Stimulated activated naive B cell treated with anti-CD40 and anti-IgM and Interleukin-4, amounts not matched to agents 10 μg/mL and 1 μg/mL and 100 μg/mL, for 72 hours (primary cell): ENCODE measurements at places on chromosomes 6 and 20.
A peak's percentile ranks its signal among the peaks of the same experiment; 100 is the strongest.

DNA sequence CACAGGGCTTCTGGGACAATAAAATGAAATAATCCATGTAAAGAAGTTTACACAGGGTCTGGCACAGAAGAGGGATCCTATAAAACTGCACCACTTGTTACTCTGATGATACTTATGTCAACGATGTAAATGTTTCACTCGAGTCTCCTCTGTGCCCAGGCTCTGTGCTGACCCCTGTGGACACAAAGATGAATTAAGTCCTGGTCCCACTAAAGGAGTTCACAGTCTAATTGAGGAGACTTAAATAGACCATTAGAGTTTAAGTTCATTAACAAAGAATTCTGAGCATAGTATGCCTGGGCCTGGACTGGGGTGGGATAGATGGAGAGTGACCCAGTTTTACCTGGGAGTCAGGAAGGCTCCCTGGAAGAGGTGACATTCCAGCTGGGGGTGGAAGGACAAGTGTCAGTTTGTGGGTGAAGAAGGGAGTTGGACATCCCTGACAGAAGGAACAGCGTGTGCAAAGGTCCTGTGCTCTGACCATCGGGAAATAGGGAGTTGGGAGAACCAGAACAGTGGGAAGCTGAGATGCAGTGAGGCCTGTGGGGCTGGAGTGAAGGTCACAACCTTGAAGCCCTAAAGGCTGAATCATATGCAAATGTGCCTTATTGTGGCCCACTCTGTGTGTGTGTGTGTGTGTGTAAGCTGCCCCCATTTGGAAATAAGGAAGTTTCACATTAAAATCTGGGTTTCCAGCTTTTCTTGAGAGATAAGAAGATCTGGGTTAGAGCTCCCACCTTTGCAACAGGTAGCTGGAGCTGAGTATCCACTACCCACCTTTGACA, 1.1 kb downstream of the OCSTAMP start:
- DNase-seq, result no peak

DNA sequence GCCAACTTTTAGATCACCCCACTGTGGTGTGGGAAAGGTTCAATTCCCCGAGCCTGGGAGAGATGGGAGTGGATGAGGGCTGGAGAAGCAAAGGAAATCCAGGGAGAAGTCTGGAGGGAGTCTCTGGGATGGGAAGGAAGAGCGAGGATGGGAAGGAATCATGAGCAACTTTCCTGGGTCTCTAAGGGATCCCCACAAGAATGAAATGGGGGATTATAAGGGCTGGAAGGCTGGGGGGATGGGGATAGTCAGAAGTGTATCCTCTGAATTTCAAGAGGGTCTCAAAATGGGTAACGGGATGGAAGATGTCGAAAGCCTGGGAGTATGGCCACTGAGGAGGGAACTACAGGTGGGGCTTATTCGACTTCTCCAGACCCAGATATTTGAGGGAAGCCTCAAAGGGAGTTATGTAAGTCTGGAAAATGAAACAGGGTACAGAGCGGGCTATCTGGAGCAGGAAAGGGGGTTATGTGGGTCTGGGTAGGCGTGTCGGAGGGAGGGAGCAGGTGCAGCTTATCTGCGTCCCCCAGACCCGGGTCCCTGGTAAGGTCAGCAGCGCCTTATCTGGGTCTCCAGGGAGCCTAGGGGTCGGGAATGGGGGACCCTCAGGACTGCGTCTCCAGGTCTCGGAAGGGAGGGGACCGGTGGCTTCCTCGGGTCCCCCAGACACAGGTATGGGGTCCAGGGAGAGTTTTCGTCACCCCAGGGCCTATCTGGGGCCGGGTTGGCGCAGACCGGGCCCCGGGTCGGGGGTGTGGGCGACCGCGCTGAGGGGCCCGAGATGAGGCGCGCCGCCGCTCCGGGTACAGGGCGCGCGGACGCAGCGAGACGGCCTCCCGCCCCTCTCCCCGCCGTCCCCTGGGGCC, 550 bp downstream of the PLAGL2 start:
- no peak for DNase-seq

DNA sequence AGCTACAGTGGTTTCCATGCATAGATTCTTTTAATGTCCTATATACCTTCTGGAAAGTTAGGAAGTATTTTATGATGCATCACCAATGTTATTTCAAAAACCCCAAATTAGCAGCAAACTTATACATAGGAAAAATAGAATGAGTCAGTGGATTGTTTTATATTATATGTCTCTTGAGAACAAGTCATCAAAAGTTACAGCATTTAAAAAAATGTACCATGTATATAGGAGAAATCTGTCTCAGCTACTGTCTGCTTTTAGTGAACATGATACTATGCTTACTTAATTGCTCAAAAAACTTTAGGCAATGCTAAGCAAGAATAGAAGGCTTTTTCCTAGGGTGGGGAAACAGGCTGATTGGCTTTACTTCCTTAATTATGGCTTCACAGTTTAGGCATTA, 365.3 kb downstream of the SAMD5 start:
- DNase-seq, result no peak

GRCh38 chr6:87139236-87139635, 16.1 kb upstream of the ZNF292 start:
- peak; percentile 17 for DNase-seq

GRCh38 chr6:159941286-159942113, 27.4 kb upstream of the IGF2R start:
- peak; percentile 31 for DNase-seq

GRCh38 chr6:42783177-42783875, 1.5 kb downstream of the BICRAL start:
- DNase-seq, result peak; percentile 57

GRCh38 chr6:136921381-136921935, 643 bp upstream of the SLC35D3 start:
- DNase-seq, result no peak

DNA sequence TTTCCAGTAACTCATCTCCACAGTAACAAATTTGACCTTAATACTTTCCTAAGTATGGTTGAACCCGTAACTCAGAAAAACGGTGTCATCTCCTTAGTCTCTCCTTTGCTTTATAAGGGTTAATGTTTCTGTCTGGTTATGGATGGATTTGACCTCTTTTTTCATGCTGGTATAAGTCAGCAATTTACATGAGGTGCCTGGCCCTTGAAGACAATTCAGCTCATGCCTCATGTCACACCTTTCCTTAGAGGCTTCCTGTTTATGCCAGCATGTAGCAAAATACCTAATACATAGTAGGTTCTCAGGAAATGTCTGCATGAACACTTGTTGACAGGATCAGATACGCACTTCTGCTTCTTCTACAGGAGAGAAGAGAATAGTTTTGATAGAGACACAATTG, 37.7 kb upstream of the C20orf144 start:
- no peak for DNase-seq

GRCh38 chr20:56004007-56004406, 1.3 kb downstream of the CBLN4 start:
- DNase-seq, result no peak

DNA sequence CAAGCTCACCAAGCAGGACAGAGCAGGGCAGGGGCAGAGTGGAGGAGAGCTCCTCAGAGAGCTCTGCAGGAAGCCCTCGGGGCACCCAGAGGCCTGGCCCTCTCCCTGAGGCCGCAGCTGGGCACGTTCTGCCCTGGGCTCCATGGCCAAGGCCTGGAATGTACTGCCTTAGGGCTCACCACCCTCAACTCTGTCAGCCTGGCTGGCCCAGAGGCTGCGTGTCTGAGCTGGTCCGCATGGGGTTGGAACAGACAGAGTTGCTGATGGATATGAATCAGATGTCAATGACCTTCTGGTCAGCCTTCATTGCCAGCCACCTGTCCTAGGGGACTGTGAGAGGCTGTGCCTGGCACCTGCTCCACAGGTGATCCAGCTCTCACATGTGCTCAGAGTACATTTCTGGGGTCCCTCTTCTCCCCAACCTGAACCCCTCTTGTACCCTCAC, 33.2 kb upstream of the PCMTD2 start:
- no peak for DNase-seq

- DNase-seq, result no peak
Measured at GRCh38 chr20:15682690-15683089, 890.6 kb downstream of the KIF16B start.

- DNase-seq, result no peak
Measured at GRCh38 chr6:22145823-22146677, 150.8 kb downstream of the PRL start.

- no peak for DNase-seq
Measured at GRCh38 chr6:64084185-64084663, 448.6 kb downstream of the PHF3 start.

GRCh38 chr6:95551678-95552324, 25.5 kb upstream of the MANEA start:
- no peak for DNase-seq

DNA sequence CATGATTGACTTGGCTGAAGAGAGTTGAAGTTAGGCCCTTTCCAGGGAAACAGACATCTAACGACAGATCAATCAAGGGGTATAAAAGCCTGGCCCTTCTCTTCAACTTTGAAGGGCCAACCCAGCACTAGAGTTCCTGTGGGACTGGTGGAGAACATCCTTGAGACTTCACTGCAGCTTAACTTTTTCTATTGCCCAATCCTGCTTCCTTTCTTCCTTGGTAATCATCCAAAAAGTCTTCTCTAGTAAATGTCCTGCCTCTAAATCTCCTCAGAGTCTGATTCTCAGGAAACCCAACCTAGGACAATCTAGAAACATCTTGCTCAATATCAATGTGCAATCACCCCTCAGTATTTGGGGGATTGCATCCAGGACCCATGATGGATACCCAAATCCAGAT, 1.9 kb downstream of the MKKS start:
- DNase-seq, result no peak

DNA sequence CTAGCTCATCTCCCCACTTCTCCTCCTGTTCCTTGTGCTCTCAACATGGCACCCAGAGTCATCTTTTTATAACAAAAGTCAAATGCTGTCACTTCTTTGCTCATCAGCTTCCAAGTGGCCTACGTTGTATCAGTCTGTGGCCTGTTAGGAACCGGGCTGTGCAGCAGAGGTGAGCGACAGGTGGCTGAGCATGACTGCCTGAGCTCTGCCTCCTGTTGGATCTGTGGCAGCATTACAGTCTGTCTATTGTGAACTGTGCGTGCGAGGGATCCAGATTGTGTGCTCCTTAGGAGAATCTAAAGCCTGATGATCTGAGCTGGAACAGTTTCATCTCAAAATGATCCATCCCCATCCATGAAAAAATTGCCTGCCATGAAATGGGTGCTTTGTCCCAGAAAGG, 129.6 kb downstream of the FNDC1 start:
- DNase-seq, result no peak

DNA sequence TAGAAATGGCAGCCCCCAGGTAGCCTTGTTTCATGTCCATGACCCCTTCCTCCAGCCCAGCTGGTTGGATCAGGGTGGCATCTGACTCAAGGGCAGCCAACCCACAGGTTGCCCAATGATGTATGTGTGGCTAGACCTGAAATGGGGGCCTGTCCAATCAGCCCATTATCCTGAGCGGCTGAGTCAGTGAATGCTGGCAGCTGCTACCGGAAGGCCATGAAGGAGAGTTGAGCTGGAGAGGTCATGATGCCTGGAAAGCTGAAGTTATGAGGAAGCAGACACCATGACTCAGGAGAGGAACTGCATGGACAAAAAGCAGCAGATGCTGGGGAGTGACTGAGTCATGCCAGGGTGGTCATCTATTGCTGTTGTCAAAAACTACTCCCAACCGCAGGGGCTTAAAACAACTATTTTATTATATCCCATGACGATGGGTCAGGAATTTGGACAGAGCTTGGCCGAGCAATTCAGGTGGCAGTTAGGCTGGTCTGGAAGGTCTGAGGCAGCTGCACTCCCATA, 67.3 kb downstream of the MDGA1 start:
- DNase-seq, result no peak

GRCh38 chr6:84462698-84463097, 235.3 kb upstream of the CEP162 start:
- DNase-seq, result no peak

GRCh38 chr6:160789263-160790027, 87.4 kb downstream of the PLG start:
- no peak for DNase-seq

DNA sequence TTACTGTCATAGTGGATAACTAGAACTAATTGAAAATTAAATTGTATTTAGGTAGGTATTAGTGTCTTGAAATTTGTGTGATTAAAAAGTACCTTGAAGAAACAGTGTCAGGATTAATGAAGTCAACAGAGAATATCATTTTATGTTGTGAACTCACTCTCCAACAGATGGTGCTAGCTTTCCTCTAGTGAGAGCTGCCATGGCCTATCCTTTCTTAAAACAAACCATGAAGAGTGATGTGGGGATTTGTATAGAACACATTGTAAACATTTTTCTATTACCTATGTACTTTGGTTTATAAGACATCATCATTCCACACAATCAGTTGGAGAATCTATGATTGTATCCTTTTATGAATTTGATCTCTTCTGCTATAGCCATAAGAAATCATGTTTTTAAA, 4.8 kb upstream of the SRSF12 start:
- DNase-seq, result no peak

GRCh38 chr6:69881322-69882151, 15.2 kb downstream of the COL19A1 start:
- peak; percentile 52 for DNase-seq

DNA sequence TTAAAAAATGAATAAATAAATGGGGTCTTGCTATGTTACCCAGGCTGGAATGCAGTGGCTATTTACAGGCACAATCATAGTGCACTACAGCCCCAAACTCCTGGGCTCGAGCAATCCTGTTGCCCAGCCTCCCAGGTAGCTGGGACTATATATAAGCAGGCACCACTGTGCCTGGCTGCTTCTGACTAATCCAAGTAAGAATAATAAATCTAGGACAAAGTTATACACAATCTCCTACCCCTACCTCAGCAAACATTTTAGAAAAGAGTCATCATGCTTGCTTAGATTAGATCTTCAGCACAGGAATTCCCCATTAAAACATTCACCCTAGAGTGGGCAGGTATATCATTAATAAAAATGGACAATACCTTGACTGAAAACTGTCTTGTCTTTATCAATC, 124.6 kb downstream of the REV3L start:
- no peak for DNase-seq

DNA sequence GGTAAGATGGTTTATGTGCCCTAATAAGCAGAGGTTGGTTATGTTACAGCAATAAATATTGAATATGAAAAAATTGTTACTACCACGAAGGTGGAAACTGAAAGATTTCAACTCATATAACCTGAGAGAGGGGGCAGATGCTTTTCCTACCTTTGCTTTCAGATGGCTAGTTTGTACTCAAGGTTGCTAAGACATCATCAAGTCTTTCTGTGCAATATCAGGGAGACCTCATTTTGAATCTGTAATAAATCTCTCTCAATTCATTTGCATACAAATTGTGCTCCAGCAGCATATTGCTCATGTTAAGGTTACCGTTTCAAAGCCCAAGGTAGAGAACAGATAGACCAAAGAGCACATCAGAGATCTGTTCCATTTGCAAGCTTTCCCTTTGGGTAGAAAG, 220.4 kb downstream of the KHDC1L start:
- DNase-seq, result no peak

- no peak for DNase-seq
Measured at GRCh38 chr6:56751604-56752003, 108.9 kb upstream of the DST start.

- no peak for DNase-seq
Measured at GRCh38 chr6:146408583-146408982, 135.1 kb upstream of the RAB32 start.

DNA sequence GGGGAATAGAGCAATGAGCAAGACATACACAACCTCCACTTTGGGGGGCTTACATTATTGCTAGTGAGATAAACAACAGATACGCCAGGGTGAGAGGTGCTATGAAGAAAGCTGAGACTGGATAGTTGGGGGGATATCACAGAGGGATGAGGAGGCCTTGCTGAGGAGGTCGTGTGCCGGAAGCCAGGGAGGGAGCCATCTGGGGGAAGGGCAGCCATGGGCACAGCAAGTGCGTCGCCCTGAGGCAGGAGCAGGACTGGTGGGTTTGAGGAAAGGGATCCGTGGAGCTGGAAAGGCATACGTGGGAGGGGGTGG, 12.2 kb upstream of the BAK1 start:
- no peak for DNase-seq

- no peak for DNase-seq
Measured at GRCh38 chr6:65161661-65162060, 545.4 kb downstream of the EYS start.
